Adipose tissue (tissue), 3 donors: ENCODE measurements at places on chromosomes 12 and 14. TPM values are rescaled to one million over a fixed set of nuclear protein-coding genes. Genes with fewer than 3 reads are reported as not detected.

The GPX2 gene
- polyA plus RNA-seq = 2.9 TPM

The LGR5 gene
- 0.16 TPM for polyA plus RNA-seq

The ACSM4 gene
- polyA plus RNA-seq = not detected

The RIMKLB gene
- 5.5 TPM for polyA plus RNA-seq

The CTSG gene
- 0.26 TPM for polyA plus RNA-seq

The OVCH1 gene
- polyA plus RNA-seq = 0.37 TPM

The MBIP gene
- polyA plus RNA-seq = 16.1 TPM

The ETFBKMT gene
- 1.0 TPM for polyA plus RNA-seq

The ASB2 gene
- polyA plus RNA-seq = 0.29 TPM

The KRT79 gene
- 6.1 TPM for polyA plus RNA-seq

The PROX2 gene
- not detected for polyA plus RNA-seq

The GTF2A1 gene
- 9.2 TPM for polyA plus RNA-seq

The ITGB7 gene
- polyA plus RNA-seq = 2.3 TPM

The MEG3 gene
- polyA plus RNA-seq = 986 TPM

The ABCC9 gene
- polyA plus RNA-seq = 2.4 TPM

The AICDA gene
- polyA plus RNA-seq = not detected

The KRT8 gene
- polyA plus RNA-seq = 182 TPM

The MYO1H gene
- 0.40 TPM for polyA plus RNA-seq

The NUDT14 gene
- 29.2 TPM for polyA plus RNA-seq

The PTHLH gene
- not detected for polyA plus RNA-seq

The FAIM2 gene
- 0.19 TPM for polyA plus RNA-seq

The GYS2 gene
- 1.1 TPM for polyA plus RNA-seq

The SLC2A3 gene
- 79.4 TPM for polyA plus RNA-seq

The UNC79 gene
- 0.10 TPM for polyA plus RNA-seq

The NPAS3 gene
- 0.26 TPM for polyA plus RNA-seq
